B cell (primary cell): ENCODE measurements at places on chromosomes 4 and X. TPM values are rescaled to one million over a fixed set of nuclear protein-coding genes. Genes with fewer than 3 reads are reported as not detected.

YY2 gene
- 2.6 and 3.0 TPM in 2 replicates for total RNA-seq

CFP gene
- 0.59 and 2.0 TPM in 2 replicates for total RNA-seq

FAM50A gene
- 70.4 and 79.8 TPM in 2 replicates for total RNA-seq

CENPVL1 gene
- total RNA-seq, result not detected in 2 replicates

ENPEP gene
- total RNA-seq, result not detected in 2 replicates

SAP30 gene
- total RNA-seq, result 2.5 and 2.7 TPM in 2 replicates

RAI2 gene
- not detected in 2 replicates for total RNA-seq

AWAT2 gene
- not detected in 2 replicates for total RNA-seq

PAK3 gene
- 0.17 TPM in 1 of 2 replicates, not detected in the other for total RNA-seq

GPM6B gene
- total RNA-seq, result not detected in 2 replicates

SYNPO2 gene
- total RNA-seq, result 0.10 and 0.20 TPM in 2 replicates

FRMPD4 gene
- not detected in 2 replicates for total RNA-seq

TBC1D9 gene
- 235 and 252 TPM in 2 replicates for total RNA-seq

MRPS18C gene
- total RNA-seq, result 44.0 and 45.0 TPM in 2 replicates

NRK gene
- not detected in 2 replicates for total RNA-seq

AMOT gene
- total RNA-seq, result 3.0 and 5.2 TPM in 2 replicates

GRCh38 chr4:112266823-112267222, 18.9 kb downstream of the TIFA start:
- DNase-seq, result peak; percentile 23

GRCh38 chrX:54808109-54808604, 612 bp downstream of the MAGED2 start:
- DNase-seq, result no peak

GRCh38 chrX:104270916-104271512, 16.3 kb upstream of the ESX1 start:
- DNase-seq, result peak; percentile 8

DNA sequence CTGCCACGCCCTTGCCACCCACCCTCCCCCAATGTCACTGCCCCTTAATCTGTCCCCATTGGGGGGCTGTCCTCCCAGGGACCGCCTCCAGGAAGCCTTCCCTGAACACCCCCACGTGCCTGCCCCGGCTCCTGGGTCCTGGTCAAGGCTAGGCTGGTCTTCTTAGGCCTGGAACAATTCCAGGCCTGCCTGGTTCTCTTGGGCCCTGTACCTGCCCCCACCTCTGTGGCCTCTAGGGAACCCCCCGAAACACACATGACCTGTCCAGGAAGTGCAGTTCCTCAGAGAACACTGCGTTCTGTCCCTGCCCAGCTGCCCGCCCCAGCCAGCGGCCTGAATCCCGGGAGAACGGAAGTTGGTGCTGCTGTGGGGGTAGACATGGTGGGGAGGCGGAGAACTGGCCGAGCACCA, 5.1 kb downstream of the MXD4 start:
- no peak for DNase-seq

DNA sequence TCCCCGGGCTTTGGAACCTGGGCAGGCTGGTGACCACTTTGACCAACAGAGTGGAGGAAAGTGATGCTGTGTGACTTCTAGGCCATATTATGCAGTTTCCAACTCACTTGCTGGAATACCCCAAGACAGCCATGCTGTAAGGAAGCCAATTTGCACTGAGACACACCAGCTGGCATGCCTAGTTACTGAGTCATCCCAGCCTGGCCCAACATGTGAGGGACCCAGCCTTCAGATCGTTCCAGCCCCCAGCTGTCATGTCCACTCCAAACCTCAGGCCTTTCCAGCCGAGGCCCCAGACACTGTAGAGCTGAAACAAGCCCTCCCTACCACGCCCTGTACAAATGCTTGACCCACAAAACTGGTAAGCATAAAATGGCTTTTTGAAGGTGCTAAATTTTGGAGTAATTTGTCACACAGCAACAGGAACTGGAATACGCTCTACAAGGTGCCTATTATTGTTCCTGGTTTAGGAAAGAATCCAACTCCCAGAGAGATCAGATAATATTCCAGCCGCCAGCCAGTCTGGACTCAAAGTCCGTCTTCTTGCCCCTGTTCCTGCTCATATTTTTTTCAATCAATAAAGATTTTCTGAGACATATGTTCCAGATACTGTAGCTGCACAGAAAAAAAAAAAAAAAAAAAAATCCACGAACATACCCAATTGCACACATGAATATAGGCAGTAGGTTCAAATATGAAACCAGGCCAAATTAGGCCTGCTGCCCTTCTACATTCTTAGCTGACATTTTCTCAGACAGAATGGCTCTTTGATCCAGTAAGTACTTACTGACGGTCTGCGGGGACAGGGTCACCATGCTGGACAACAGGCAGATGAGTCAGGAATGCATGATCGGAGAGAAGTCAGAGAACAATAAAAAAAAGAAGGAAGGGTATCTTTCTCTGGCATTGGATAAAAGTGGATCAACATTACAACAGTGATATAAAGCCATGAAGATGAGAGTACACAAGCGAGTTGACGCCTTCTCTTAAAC, 35.1 kb downstream of the SH3KBP1 start:
- DNase-seq, result no peak

DNA sequence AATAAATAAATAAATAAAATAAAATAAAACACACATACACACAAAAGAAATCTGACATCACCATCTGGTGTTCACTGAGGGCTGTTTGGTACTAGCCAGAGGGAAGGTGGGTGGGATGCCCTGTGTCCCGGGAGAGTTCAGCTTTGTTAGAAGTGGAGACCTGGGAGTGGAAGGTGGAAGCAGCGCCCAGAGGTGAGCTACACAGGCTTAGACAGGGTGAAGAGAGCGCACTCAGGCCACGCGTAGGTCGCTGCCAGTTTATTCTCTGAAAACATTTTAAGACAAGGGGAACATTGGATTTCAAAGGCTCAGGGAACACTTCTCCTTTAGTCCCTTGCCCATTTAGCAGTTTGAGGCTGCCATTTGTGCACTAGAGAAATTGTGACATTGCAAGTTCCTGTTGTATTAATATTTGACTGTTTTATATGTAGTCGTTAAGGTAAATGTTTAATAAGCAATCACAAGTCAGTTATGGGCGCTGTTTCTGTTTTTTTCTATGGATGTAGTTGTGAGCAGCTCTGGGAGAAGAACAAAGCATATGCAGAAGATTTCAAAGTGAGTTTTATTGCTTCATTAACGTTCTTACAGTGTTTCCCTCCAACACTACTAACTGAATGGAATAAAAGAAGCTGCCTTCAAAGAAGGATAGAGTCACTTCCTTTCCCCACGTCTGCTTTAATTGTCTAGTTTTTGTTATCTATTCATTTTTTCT, 405.5 kb upstream of the NR3C2 start:
- no peak for DNase-seq

GRCh38 chrX:94942603-94943002, 1268.6 kb downstream of the FAM133A start:
- DNase-seq, result no peak

GRCh38 chr4:121765971-121766538, 1.1 kb upstream of the SMIM43 start:
- DNase-seq, result no peak

- DNase-seq, result no peak
Measured at GRCh38 chrX:45888518-45888917, 656.7 kb downstream of the ZNF674 start.

GRCh38 chrX:72382202-72382595, 76.5 kb upstream of the CITED1 start:
- DNase-seq, result no peak

- no peak for DNase-seq
Measured at GRCh38 chrX:98194036-98194435, 1310.3 kb downstream of the RPA4 start.

- DNase-seq, result no peak
Measured at GRCh38 chr4:5120468-5120867, 69.2 kb downstream of the STK32B start.

GRCh38 chrX:38820751-38821150, 19.5 kb downstream of the MID1IP1 start:
- no peak for DNase-seq

- DNase-seq, result no peak
Measured at GRCh38 chr4:76987153-76987591, 37.6 kb downstream of the SEPTIN11 start.

GRCh38 chr4:20253735-20254409, 2.2 kb downstream of the SLIT2 start:
- DNase-seq, result peak; percentile 5

GRCh38 chr4:150140774-150141400, 62.6 kb downstream of the DCLK2 start:
- DNase-seq, result no peak

DNA sequence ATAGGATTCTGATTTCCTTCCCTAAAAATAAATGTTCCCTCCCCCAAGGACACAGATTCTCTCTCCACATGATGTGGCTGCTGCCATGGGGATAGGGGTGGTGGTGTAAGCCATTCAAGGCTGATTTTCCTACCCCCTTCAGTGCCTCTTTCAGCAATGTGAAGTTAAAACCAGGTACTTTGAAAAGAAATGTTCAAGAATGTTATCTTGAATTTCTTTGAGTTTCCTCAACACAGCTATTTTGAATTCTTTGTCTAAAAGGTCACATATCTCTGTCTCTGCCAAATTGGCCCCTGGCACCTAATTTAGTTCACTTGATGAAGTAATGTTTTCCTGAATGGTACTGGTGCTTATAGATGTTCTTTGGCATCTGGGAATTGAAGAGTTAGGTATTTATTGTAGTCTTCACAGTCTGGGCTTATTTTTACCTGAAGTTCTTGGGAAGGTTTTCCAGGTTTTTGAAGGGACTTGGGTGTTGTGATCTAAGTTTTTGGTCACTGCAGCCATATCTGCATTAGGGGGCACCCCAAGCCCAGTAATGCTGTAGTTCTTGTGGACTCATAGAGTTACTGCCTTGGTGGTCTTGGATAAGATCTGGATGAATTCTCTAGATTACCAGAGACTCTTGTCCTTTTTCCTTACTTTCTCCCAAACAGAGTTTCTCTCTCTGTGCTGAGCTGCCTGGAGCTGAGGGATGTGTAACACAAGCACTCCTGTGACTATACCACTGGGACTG, 7.6 kb upstream of the DIPK2B start:
- no peak for DNase-seq

DNA sequence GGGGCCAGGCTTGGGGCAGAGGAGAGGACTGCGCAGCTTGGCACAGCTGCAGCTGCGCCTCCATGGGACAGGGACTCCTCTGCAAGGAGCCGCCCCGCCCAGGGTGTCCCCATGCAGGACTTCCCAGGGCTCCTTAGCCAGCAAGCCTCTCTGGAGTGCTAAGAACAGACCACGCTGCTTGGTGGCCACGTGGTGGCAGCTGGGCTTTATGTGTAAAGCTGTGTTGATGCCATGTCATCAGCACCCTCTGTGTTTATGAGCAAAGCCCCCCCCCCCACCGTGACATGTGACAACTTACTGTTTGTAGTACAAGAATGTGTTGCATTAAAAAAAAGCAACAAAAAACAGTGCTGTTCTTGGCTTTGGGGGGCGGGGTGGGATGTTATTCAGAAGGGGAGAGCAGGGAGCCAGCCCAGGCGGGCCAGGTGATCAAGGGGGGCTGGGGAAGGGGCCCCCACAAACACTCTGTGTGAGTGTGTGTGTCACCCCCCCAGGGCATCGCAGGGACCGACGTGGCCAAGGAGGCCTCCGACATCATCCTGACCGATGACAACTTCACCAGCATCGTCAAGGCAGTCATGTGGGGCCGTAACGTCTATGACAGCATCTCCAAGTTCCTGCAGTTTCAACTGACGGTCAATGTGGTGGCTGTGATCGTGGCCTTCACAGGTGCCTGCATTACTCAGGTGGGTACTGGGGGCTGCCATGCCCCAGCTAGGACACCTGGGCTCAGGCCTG, 40.3 kb downstream of the ATP2B3 start:
- no peak for DNase-seq

DNA sequence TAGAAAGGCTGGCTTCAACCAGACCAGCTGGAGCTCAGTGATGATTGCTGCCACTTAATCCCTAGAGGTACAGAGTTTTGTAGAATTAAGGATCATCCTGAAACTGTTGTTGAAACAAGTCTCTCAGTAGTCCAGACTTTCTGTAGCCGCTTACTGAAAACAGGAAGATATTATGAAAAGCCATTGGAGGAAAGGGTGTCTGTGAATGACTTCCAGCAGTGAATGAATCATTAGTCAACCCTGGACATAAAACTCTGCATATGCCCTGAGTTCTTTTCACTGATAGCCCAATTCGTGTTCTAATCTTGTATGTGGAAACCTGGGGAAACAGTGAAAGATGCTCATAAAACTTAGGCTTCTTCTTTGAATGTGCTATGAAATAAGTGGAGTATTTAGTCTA, 14.8 kb downstream of the HOPX start:
- DNase-seq, result no peak

DNA sequence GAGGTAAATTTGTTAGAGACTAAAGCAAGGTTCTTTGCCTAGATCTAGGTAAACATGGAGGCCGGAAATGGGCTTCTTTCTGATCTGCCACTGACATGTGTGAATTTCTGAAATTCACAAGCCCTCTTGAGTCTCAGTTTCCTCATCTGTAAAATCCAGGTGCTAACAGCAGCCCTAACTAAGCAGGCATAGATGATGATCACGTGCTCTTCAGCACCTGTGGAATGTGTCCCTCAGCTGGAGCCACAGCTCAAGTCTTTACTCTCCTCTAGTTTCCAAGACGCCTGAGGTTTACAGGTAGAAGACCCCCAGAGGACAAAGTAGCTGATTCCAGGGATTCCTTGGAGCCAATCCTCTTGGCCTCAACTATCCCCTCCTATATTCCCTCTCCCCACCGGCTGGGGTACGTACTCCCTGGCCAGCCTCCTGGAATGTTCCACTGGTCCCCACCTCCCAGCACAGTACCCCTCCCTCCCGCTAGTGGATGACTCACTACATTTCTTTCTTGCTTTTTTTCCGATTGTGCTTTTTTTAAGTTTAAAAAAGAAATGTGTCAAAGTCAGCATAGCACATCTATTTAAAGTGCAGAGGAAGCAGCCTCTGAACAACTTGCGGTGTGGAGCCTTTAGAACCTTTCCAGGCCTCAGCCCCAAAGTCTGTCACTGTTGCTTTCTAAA, 98.4 kb downstream of the PHKA2 start:
- no peak for DNase-seq

- no peak for DNase-seq
Measured at GRCh38 chr4:39732728-39733127, 34.8 kb downstream of the UBE2K start.

DNA sequence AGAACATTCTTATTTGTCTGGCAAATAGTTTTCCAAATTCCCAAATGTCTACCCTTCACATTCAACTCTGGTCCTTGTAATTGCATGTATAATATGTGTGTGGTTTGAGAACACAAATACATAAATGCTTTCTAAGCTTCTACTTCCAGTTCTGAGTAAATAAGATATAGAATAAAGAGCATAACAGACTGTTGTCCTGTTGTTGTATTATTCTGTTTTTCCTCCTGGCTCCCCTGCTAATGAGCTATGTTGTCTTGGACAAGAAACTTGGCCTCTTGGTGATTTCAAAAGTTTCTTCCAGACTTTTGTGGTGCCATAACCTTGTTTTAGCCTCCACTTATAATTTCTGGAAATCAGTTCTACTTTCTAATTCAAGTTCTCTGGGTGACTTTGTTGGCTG, 75.3 kb upstream of the USP38 start:
- DNase-seq, result no peak

DNA sequence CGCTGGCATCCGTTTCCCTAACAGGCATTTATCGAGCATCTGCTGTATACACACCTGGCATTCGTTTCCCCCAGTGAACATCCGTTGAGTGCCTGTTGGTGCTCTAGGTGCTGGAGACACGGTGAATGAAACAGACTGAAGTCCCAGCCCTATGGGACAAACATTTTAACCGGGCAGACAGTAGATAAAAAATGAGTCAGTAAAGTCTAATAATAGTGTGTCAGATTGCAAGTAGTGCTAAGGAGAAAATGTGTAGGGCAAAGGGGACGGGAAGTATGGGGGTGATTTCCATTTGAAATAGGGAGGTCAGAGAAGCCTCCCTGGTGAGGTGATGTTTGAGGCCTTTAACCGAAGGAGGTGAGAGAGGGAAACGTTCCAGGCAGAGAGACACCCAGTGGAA, 5.3 kb upstream of the EBP start:
- DNase-seq, result no peak
